Amniotic epithelial cell (primary cell): ENCODE measurements at places on chromosomes 16 and 17.

DNA sequence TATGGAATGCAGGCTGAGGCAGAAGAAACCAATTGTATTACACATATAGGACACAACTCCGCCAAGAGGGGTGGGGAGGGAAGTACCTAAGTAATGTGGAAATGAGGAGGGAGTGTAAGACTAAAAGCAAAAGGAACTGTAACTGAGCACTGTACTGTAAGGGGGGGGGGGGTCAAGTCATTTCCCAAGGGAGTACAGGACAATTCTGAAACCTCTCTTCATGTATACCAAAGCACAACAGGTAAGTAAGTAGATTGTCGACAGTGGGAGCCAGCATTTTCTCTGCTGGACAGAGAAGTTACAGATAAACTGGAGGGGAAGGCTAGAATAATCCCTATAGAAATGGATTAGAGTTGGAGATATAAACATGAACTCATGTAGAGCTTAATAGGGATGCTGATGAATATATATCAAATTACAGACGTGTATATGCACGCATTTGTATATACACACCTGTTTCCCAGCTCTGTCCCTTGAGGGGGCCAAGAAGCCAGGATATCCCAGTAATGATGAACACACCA lies 6.4 kb downstream of the USP22 start:
- peak; percentile 39 for DNase-seq

DNA sequence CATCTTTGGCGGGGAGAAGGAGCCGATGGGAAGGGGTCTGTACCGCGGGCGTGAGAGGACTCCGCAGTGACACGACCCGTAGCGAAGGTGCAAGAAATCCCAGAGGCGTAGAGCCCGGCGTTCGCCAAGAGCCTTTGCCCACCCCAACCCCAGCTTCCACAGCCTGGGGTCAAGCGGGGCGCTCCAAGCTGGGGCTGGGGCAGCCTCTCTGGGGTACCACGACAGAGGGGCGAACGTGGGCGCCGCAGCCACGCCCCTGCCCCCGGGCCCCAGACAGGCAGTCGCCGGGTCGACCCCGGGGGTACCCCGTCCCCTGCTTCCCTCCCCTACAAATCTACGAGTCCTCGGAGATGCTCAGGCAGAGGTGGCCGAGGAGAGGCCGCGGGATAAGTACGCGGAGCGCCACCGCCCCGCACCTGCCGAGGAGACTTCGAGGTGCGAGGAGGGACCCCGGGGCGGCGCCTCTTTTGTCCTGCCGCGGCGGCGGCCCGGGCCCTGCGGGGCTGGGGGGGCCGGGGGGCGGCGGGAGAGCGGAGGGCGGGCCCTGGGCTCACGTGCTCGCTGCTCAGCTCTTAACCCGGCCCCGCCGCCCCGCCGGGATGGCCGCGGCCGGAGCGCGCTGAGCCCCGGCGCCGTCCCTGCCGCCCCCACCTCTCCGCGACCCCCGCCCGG lies at the start of gene ADAM11:
Gene ADAM11, plus strand, starts transcription at position 575 of the 672 bp plus-strand sequence. CDS start 212 bp downstream, outside the sequence.
- no peak for DNase-seq

GRCh38 chr17:79027925-79028491 lies 4.0 kb downstream of the C1QTNF1 start:
- peak; percentile 45 for DNase-seq

GRCh38 chr16:53511403-53512280 lies 8.6 kb upstream of the AKTIP start:
- DNase-seq, result no peak

- DNase-seq, result no peak
These were observed 41.0 kb downstream of the TOM1L2 start for GRCh38 chr17:17931159-17931558.

DNA sequence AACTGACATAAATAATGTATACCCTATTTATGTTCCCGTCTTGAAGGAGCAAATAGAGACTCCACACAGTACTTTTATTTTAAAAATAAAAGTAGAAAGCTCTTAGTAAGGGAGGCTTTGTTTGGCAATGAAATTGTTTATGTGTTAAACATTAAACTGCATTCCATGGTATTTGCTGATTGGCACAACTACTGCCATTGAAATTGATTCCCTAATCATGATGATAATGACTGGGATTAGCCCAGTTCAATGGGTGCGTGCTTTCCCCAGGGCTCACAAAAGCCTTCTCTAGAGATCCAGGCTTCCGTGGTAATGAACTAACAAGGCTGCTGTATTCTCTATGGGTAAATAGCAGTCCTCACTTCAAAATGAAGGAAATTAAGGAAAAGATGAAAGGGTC lies 67.5 kb downstream of the GPRC5B start:
- DNase-seq, result no peak

GRCh38 chr16:64278196-64278595 lies 843.7 kb downstream of the CDH11 start:
- DNase-seq, result peak; percentile 21

DNA sequence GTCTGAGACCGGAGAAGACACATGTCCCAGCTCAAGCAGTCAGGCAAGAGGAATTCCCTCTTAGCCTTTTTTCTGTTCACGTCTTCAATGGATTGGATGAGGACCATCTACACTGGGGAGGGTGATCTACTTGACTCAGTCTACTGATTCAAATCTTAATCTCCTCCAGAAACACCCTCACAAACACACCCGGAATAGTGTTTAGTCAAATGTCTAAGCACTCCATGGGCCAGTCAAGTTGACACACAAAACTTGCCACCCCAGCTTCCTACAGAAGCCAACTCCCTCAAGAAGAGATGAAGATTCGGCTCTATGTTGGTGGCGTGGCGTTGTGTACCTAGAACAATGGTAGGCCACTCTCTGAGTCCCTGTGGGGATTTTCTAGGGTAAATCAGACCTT lies 22.5 kb upstream of the NKD1 start:
- no peak for DNase-seq

DNA sequence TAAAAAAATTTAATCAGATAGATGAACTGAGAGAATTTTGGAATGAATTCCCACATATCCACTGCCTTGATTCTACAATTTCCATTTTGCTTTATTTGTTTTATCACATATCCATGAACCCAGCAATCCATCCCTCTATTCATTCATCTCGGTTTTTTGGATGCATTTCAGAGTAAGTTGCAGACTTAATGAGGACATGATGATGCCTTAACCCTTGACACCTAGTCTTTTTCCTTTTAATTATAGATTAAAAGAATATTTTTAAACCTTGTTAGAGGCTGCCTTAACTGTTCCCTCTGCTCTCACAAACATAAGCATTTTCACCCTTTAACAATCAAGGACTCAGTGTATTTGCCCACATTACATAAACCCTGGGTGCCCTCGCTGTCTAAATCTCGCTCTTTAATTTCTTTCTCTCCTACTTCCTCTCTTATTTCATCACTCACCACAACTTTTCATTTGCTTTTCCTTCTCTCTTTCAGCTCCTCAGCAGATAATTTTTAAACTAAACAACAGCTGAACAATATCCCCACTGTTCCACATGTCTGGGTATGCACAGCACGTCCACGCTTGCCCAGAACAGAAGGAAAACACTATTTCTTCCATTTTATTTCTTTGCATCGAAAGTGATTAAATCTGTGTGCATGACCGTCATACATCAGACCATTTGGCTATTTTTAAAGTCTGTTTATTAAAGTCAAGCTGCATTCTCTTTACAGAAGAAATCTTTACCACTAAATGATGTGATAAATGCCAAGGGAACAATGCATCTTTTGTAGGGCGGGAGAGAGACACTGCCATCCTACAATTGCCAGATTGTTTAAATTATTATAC lies 39.9 kb downstream of the IQCK start:
- no peak for DNase-seq

DNA sequence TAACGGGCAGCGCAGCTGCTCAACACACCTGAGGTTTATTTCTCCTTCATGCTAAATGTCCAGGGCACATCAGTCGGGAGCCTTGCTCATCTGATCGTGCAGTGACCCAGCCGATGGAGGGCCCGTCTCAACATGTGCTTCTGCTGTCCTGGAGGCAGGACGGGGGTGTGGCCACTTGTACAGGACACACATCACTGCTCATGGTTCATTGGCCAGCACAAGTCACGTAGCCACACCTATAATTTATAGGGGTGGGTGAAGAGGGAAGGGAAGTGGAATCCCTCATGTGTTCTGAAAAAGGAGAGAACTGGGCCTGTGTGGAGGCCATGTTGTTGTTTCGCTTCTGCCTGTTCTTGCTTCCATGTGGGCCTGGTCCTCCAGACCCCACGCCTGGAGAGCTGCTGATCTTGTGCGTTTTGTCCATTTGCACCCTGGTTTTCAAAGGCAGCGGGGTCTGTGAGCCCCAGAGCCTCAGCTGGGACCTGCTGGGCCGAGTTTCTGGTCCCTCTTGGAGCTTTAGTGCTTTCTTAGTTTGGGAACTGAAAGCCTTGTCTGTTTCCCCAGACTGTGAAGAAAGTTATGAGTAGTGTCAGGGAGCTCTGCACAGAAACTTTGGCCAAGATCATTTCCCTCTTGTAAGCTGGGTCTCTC lies 60.5 kb downstream of the CMIP start:
- DNase-seq, result no peak

DNA sequence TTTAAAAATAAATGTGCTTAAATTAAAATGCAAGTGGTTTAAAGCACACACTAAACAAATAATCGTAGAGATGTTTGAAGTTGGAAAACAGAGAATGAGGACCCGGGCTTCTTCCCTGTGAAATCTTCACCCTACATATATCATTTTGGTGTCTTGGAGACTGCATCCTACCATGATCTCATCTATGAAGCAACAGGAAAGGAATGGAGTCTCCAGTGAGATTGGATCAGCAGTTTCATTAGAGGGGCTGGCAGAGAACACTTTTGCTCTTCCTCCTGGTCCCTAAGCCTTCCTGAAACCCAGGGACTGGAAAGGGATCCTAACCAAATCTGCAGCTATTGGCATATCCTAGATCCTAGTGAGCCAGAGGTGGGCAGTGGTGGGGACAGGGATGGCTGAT lies 85.0 kb downstream of the GRIN2A start:
- DNase-seq, result no peak

DNA sequence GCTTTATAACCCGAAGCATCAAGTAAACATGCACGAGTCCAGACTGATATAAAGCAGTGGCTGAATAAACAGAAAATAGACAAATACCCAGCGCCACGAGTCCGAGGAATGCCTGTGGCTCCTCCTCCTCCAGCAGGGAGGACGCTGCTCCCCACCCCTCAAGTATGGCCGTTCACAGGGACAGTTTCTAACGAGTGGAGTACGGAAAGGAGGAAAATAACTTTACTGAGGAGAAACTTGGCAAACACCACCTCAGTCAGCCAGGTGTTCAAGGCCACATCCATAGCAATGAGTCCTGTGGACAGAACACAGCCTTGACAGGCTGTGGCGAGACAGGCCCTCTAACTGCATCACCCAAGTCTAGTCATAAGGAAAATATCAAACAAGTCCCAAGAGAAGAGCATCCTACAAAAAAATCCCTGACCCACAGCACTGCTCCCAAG lies 9.2 kb downstream of the ZDHHC7 start:
- DNase-seq, result peak; percentile 29

- no peak for DNase-seq
These were observed 64.0 kb upstream of the SOX9 start for GRCh38 chr17:72056727-72057290.

DNA sequence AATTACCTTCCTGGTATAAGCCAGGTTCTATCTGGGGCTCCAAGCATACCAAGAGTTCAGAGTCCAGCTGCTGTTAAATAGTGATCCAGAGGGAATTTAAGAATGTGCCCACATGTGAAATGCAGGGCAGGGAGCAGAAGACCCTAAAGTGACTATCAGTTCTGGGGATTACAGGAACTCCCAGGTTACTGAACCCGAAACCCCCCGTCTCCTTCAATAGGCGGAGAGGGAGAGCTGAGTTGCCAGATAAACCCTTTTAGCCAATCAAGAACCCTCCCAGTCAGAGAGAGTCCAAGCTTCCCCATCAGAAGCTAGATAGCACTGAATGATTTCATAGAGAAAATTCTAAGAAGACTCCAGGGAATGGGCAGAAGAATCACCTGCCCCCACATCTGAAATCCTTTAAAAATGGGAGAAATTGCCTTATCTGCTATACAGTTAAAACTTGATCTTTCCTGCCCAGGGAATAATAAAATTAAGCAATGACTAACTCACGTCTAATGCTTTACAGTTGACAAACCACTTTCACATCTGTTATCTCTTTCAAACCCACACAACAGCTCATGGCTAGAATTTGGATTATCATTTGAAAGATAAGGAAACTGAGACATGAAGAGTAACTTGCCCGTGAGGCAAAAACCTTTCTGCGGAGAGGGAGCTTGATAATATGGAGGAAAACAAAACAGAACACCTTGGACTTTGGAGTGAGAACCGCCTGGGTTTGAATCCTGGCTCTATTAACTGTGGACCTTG lies 10.2 kb downstream of the NOG start:
- peak; percentile 62 for DNase-seq

DNA sequence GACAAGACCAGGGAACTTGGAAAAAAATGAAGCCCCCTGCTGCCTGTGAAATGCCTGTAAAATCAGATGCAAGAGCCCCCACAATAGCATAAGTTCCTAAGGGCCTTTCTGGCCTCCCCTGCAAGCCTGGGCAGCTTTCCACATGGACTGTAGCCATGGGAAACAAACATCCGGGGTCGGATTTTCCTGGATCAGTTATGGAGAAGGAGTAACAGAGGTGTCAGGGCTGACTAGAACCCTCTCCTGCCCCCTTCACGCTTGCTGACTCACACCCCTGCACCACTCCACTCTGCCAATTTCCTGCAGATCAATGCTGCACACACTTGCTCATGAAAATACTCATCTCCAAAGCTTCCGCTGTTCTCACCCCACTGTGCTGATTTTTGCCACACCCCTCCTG lies 258.6 kb downstream of the CBLN1 start:
- no peak for DNase-seq

DNA sequence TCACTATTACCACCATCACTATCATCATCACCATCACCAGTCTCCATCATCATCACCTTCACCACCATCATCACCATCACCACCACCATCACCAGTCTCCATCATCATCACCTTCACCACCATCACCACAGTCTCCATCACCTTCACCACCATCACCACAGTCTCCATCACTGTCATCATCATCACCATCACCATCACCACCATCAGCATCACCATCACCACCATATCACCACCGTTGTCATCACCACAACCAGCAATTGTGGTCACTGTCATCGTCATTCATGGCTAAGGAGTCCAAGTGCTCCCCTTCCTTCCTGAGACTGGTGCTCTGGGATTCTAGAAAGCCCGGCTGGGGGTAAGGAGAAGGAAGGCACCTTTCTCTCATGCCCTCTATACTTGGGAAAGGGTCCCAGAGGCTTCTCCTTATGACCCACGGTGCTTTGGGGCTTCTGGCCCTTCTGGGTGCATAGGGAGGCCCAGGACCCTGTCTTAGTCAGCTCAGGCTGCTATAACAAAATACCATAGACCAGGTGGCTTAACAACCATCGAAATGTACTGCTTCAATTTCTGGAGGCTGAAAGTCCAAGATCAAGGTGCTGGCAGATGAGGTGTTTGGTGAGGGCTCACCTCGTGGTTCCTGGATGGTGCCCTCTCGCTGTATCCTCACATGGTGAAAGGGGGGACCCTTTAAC lies 93.4 kb upstream of the GSE1 start:
- DNase-seq, result no peak

GRCh38 chr16:27778171-27778925 lies 228.4 kb downstream of the KATNIP start:
- DNase-seq, result no peak

DNA sequence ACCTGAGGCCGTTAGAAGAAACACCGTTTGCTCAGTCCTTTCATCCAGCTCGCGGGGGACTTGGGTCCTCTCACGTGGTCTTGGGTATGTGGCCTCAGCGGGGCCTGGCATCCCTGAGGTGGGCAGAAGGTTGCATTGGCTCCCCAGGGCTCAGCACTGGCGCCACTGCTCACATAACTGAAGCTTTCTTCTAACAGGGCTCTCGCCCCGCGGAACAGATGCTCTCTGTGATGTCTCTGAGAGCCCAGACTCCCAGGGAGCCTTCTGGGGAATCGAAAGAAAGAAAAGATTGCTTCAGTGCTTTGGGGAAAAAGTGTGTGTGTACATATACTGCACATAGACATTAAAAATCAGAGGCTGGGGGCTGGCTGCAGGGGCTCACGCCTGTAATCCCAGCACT lies 10.1 kb downstream of the MGRN1 start:
- no peak for DNase-seq
